ENCODE measurements at places on chromosomes 7 and 10.

DNA sequence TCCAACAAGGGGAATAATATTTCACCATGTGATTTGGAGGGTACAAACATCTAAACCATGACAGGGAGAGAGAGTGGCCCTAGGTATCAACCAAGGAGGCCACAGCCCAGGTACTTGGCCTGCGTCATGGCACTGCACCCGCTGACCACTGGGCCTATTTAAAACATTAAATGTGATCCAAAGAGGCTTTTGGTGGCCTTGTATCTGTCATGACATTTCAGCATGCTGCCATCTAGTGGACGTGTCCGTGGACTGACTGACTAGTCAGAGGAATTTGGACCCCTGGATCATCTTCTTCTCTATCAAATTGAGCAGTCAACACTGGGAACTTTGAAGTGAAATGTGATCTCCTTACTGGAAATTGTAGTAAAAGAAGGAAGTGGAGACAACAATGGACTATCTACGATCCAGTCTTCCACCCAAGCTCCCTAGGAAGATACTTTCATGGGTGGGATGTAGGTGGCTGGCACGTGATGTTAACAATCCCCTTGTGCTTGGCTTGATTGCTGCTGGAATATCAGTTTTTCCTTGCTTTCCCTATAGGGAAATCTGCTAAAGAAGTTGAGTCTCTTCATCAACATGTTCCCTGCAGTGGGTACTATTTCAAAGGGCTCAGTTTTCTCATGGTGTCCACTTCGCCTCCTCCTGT lies 24.6 kb upstream of the ITGA8 start:
- peak; percentile 80 for DNase-seq

- DNase-seq, result peak; percentile 68
These were observed 2.1 kb upstream of the GUSB start for GRCh38 chr7:65983965-65984658.

DNA sequence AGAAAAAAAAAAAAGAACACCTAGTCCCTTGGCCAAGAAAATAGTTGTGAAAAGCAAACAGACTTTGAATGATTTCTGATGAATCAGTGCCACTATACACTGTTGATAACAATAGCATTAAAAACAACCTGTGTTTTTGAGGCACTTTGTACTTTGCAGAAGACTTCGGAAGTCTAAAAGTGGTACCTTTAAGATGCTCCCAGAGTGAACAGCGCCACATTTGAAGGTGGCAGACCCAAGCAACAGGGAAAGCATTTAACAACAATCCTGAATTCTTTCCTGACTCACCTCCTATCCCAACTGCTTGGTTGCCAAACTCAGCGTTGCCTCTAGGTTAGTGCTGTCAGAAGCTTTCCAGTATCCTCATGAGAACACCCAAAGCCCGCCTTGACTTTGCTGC lies 102.5 kb upstream of the CCDC6 start:
- peak; percentile 55 for DNase-seq

DNA sequence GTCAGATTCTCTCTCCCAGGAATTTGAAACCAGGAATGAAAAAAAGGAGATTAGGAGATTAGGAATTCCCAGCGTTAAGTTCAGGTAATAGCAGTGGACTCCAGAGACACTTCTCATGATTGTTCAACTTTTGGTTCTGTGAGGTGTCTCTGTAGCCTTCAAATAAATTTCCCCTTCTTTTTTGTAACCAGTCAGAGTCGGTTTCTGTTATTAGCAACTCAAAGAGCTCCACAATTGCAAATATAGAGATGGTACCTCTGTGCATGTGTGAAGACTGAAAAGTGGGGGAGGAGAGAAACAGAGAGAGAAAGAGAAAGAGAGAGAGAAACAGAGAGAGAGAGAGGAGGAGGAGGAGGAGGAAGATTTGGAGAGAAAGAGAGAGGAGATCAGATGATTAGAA lies 112.8 kb upstream of the STEAP1B start:
- DNase-seq, result no peak

- DNase-seq, result peak; percentile 71
These were observed 78.6 kb downstream of the LCOR start for GRCh38 chr10:96910488-96911395.

- DNase-seq, result no peak
These were observed 66.7 kb downstream of the EMX2 start for GRCh38 chr10:117609095-117609795.

DNA sequence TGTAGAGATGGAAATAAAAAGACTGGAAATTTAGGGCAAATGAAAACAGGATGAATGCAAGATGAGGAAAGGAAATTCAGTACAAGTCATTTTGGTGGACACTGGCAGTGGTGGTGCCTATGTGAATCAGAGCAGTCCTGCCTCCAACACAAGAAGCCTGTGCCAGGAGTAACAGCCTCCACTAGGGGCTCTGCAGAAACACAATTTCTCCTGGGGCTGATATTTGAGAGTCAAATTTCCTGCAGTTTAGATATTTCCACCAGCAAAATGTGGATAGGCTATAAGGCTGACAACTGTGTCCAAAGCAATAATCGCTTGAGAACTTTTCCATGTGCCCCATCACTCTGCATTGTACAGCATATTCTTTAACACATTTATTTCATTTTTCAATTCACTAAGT lies 4.7 kb upstream of the PLXDC2 start:
- peak; percentile 36 for DNase-seq

DNA sequence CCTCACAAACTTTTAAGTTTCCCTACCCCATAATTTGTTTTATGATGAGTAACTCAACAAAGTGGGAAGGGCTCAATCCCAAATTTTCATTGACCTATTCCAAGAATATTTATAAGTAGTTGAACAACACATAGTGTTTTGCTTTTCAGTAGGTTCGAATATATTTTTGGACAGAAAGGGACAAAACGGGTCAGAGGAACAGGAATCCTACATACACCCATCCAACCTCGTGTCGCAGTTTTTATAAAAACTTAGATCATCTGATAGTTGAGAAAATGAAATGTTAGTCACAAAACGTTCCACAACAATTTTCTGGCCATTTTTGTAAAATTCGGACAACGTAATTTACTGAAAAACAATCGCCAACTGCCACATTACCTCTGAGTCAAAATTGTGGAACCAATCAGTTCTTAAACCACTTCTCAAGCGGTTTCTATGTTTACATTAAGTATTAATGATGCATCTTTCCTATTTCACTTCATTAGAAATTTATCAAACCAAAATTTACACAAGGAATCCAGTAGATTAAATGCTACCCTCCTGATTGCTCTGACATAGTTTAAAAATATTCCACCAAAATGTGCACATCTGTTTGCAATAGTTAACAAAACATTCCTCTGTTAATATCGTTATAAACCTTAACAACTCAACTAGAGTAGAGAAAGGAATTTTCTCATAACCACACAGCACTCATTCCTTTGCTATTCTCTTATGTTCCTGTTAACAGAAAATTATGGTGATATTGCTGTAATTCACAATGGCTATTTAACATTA lies 6.3 kb downstream of the WNT16 start:
- no peak for DNase-seq

- no peak for DNase-seq
These were observed 54.5 kb downstream of the NEURL1 start for GRCh38 chr10:103548006-103548405.

DNA sequence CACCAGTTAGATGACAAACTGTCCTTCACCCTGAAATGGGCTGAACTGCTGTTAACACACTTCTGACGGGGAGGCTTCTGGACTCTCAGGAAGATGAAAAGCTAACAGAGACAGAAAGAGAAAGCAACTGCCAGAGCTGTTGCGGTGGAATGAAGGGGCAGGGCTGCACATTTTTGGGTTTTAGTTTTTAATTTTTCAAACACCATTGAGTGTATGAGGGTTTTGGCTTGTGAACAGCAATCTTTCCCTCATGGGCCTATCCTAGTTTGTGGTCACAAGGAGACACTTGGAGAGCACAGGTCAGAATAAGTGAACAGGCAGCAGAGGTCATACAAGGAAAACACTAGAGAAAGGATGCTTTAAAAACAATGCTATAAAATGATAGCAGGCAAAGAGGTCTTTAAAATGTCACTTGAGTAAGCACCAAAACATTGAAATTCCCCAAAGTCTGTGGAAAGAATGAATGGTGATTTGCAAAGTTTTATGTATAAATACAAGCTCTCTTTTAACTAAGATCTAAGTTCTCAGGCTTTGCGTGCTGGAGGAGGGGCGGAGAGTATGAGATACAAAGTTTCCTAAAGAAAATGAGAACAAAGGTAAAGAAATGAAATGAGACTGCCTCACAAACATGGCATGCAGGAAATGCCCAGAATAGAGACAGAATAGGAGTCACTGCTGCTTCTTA lies 101.4 kb upstream of the GLI3 start:
- DNase-seq, result no peak

DNA sequence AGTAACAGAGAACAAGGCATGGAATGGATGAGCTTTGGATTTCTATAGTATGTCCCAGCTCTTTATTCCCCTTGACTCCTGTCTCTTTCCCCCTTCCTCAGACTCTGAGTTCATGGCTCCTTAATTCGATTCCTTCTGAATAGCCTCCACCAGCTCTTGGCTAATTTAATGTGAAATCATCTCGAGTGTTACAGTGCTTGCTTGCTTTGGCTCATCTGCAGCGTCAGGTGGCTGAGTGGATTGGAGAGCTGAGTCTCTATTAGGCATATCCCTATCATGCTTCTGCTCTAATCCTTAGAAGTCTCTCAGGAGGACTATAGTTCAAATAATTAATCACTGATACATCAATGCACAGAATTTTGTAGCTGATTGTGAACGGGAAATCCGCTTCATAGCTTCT lies 134.6 kb downstream of the LRRC4 start:
- no peak for DNase-seq

DNA sequence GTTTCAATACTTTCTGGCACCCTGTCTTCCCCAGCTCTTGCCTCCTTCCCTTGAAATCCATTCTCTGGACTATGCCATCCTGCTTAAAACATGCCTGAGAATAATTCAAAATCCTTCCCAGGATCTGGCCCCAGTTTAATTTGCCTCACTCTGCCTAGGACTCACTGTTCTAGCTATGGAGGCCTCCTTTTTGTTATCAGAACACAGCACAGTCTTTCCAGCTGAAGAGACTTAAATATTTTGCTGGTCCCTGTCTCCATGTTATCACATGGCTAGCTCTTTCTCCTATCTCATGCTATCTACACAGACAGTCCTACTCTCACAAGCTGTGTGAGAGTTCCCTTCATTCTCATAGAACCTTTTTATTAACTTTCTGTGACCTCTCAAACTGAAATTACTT lies 194.8 kb downstream of the RNLS start:
- DNase-seq, result no peak

DNA sequence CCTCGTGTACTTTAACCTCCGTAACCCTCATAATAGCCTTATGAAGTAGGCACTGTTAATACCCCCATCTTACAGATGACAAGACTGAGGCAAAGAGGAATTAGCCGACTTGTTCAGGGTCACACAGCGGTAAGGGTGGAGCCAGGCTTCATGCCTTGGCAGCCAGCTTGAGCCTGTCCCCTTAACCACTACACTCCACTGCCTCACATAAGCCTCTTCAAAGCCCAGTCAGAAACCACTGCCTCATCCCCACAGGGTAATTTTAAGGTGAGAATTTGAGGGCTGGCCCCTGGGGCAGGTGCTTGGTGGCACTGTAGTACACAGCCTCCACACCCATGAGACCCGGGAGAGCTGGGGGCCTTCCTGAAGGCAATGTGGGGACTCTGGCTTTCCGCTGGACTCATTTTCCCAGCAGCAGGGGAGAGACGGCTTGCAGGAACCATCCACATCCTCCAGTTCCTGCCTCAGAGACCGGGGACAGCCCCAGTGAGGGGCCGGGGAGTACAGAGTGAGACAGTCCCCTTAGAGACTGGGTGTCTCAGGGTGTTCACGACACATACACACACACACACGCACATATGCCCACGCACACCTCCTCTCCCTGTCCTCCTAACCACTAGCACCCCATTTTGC lies 7.6 kb upstream of the C10orf105 start:
- DNase-seq, result no peak

DNA sequence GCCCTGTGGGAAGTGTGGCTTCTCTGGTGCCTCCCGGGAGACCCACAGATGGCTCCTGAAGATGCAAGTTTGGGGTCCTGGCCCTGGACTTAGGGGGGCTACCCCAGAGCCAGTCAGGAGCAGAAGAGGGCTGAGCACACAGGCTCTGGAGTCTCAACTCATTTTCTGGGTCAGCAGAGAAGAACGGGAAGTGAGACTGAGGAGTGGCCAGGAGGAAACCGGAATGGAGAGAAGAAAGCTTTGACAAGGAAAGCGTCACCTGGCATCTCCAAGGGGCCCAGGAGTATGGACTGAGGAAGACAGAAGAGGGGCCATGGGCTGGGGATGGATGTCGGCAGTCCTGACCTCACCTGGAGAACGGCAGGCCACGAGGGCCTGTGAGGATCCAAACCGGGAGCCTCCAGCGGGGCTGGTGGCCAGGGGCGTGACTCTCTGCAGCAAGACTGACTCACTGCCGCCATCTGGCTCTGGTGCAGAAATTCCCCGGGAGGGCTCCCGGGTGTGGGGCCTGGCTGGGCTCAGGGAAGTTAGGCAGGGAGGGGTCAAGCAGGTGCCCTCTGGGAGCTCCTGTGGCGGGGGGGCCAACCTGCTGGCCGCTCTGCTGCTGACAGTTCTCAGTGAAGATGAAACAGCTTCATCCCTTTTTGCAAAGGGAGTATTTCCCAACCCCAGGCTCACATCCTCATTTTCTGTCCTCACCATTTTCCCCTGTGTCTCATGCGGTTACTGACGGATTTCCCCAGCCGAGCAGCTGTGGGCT lies 23.6 kb downstream of the DAGLB start:
- no peak for DNase-seq

DNA sequence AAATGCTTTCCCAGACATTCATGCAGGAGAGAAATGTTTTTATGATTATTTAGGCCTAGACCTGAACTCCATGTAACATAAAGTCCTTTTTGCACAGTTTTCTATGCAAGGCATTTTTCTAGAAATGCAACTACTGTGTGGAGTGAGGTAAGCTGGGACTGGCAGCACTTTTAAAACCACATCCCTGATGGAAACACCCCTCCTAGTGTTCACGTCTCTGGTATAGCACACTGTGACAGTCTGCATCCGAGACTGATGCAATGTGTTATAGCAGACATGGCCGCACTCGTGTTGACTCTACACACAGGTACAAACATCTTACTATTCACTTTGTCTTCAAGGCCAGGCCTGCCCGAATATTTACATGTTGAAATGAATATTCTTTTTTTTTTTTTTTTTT lies 19.3 kb upstream of the ERCC6 start:
- DNase-seq, result no peak

DNA sequence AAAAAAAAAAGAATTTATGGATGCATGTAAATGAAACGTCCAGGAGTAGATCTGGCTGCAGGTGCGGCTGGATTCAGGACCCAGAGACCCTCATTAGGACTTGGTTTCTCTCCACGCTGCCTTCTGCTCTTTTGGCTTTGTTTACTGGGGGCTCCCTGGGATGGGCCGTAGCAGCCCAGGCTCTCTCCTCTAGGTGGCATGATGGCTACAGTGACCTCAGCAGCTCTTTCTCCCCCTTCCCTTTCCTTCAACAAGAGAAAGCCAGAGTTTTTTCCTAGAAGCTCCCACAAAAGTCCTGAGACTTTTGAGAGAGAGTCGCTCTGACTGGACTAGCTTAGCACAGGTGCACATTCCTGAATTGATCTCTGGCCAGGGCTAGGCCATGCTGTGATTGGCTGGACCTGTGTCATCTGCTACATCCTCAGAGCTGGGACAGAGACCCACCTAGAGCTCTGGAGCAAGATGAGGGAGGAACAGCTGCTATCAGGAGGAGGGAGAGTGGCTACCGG lies 67.8 kb upstream of the PDCD4 start:
- peak; percentile 71 for DNase-seq

Data from HT-29 (cell line).